ENCODE measurements at places on chromosomes 5 and 9. TPM values are rescaled to one million over a fixed set of nuclear protein-coding genes. Genes with fewer than 3 reads are reported as not detected.

ADAMTS13 gene
- total RNA-seq, result 0.24 TPM

HK3 gene
- total RNA-seq, result not detected

CXCL14 gene
- total RNA-seq, result not detected

FBP2 gene
- total RNA-seq, result not detected

FBXO10 gene
- 5.1 TPM for total RNA-seq

FAM78A gene
- total RNA-seq, result 0.03 TPM

TMEM174 gene
- total RNA-seq, result not detected

DOLK gene
- total RNA-seq, result 31.6 TPM

GDF9 gene
- 0.21 TPM for total RNA-seq

PLGRKT gene
- 31.2 TPM for total RNA-seq

NOXA1 gene
- not detected for total RNA-seq

DPM2 gene
- 20.4 TPM for total RNA-seq

CCDC171 gene
- 0.53 TPM for total RNA-seq

LCP2 gene
- 0.03 TPM for total RNA-seq

SLC31A2 gene
- 7.9 TPM for total RNA-seq

RNF224 gene
- total RNA-seq, result not detected

CACFD1 gene
- total RNA-seq, result 2.9 TPM

SEPTIN8 gene
- total RNA-seq, result 97.4 TPM

PRKAA1 gene
- total RNA-seq, result 113 TPM

CARTPT gene
- total RNA-seq, result not detected

ZNF618 gene
- 1.1 TPM for total RNA-seq
